ENCODE measurements at places on chromosomes 4 and X.
A peak's percentile ranks its signal among the peaks of the same experiment; 100 is the strongest.

DNA sequence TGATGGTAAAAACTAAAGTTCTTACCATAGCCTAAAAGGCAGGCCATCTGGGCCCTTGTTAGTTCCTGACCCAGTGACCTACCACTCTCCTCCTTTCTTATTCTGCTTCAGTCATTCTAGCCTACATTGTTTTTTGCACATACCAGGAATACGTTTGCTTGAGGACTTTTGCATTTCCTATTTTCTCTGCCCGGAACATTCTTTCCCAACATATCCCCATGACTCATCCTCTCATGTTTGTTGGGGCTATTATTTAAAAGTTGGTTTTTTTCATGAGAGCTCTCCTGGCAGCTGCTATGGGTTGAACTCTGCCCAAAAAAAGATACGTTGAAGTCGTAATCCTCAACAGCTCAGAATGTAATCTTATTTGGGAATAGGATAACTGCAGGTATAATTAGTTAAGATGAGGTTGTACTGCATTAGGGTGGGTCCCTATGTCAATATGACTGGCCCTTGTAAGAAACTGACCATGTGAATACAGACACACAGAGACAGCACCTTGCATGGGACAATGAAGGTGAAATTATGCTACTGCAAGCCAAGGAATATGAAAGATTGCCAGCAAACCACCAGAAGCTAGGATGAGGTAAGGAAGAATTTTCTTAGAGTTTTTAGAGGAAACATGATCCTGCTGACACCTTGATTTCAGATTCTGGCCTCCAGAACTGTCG lies 138.3 kb upstream of the PDHA2 start:
- DNase-seq = no peak

DNA sequence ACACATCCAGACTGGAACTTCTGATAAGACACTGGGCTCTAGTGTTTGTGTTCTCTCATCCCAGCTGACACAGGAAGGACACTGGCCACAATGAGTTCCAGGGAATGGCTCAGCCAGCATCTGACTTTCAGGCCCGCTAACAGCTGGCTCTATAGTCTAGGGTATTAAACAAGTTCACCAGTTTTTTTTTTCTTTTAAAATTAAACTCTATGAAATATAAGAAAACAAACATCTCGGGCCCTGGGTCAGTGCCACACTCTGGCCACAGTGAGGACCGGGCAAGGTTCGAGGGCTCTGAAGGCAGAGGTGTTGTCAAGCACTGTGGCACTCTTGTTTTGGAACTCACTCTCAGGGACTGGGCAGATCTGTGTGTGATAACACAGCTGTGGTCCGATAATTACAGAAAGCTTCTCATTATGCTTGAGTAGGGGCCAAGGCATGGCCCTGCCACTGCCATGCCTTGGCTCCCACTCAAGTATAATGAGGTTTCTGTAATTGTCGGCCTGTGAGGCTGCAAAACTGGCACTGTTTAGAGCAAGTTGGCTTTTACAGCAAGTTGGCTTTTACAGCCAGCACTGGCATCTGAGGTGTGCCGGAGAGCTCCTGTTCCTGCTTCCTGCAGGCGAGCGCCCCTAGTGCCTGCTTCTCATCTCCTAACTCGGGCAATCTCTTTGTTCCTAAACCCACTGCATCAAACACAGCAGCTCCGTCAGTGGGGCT lies 62.8 kb downstream of the PPP1R2C start:
- peak; percentile 13 for DNase-seq

GRCh38 chr4:125421547-125421946 lies 106.8 kb downstream of the FAT4 start:
- no peak for DNase-seq

GRCh38 chr4:36325499-36325898 lies 44.1 kb downstream of the DTHD1 start:
- DNase-seq = no peak

- DNase-seq = no peak
These were observed 91.8 kb upstream of the ENPP6 start for GRCh38 chr4:184309241-184310170.

DNA sequence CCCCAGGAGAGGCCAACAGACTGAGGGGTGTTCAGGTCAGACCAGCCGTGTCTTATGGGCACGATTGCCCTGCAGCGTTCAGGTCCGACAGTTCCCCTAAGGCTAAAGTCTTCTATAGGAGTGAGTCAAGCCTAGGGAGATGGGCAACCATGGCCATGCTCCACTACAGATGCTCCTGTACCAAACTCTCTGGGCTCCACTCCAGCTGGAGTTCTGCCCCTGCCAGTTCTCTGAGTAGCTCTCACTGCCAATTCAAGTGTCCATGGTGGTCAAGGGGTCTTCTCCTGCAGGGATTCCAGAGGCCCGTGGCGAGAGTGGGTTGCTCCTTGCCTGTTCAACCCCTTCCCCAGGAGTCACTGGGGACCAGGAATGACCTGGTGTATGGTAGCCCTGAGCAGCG lies 38.2 kb downstream of the BEX3 start:
- no peak for DNase-seq

DNA sequence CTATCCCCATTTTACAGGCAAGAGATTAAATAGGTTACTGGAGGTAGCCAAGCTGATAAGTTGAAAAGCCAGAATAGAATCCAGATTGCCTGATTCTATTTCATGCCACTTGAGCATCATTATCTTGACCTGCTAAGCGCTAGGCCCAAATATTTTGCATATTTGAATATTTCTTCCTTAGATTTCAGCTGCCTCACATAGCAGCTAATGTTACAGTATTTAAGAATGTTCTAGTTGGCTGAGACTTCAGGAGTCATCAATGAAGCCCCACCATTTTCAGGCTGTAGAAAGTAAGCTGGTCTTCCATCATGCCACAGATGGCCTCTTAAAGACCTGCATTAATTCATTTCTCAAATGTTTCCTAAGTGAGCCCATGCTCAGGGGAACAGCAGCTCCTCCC lies 121.4 kb downstream of the SHROOM3 start:
- DNase-seq = no peak

DNA sequence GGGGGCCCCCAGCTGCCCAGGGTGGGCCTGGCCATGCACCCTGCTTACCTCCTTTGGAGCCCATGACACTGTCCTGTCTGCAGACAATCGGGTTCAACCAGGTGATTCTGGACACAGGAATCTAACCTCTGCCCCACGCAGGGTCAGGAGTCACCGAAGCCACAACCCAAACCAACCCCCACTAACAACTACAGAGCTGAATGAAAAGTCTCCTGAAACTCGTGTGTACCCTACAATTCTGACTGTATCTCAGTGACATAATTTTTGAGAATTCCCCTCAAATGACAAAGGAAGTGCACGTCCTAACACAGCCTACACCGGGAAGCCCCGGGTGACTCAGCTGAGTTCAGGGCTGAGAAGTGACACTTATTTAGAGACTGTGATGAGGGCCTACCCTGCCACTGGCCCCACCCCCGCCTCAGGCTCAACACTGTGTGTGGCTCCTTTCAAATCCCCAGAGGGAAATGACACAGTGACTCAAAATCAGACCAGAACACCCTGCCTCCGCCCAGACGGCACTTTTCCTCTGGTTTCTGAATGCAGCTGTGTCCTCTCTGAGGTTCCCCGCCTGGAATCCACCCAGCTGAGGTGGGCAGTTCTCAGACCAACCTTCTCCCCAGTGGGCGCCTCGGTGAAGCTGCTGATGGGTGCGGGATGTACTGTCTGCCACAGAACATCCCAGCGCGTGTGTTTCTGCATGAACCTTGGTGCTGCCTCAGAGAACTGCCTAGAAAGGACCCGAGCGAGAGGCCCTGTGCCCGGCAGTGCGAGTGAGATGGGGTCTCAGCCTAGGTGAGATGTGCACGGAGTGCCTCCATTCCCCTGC lies 9.9 kb downstream of the TNIP2 start:
- no peak for DNase-seq

- DNase-seq = no peak
These were observed 42.2 kb downstream of the UGT2B10 start for GRCh38 chr4:68858039-68858438.

- no peak for DNase-seq
These were observed 58.8 kb upstream of the RAP2C start for GRCh38 chrX:132277953-132278614.

DNA sequence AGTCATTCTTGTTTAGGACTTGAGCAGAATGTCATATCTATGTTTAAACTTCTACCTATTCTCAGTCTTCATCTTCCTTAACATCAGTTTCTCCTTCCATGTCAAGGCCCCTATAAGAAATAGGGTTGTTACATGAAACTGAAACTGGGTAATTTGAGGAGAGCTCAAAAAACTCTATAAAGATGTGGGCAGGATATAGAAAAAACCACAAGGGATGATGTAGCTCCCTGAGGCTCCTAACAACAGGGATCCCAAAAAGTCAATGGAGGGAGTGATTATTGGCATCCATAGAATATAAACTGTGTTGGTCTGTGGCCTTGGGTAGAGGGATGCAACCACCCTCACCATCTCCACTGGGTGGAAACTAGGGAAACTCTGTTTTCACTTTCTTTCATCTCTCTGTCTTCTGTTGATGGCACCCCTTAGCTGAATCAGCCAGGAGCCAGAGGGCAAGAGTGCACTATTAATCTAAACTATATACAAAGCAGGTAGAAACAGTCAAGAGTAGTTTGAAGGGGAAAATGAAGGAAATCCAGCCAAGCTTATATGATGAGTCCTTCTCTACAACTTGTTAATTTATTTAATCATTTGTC lies 27.6 kb downstream of the C4orf54 start:
- no peak for DNase-seq

- no peak for DNase-seq
These were observed 41.2 kb downstream of the TMA16 start for GRCh38 chr4:163535657-163536056.

GRCh38 chrX:137695417-137695816 lies 129.5 kb downstream of the ZIC3 start:
- no peak for DNase-seq

GRCh38 chrX:66045894-66046293 lies 6.0 kb upstream of the VSIG4 start:
- no peak for DNase-seq

- DNase-seq = no peak
These were observed 98.1 kb upstream of the VCX3B start for GRCh38 chrX:8366481-8366880.

- no peak for DNase-seq
These were observed 63.9 kb downstream of the TSC22D3 start for GRCh38 chrX:107711521-107712181.

- DNase-seq = no peak
These were observed 642.3 kb upstream of the CPEB2 start for GRCh38 chr4:14359991-14360390.

GRCh38 chrX:129939986-129940385 lies 34.0 kb downstream of the UTP14A start:
- no peak for DNase-seq

DNA sequence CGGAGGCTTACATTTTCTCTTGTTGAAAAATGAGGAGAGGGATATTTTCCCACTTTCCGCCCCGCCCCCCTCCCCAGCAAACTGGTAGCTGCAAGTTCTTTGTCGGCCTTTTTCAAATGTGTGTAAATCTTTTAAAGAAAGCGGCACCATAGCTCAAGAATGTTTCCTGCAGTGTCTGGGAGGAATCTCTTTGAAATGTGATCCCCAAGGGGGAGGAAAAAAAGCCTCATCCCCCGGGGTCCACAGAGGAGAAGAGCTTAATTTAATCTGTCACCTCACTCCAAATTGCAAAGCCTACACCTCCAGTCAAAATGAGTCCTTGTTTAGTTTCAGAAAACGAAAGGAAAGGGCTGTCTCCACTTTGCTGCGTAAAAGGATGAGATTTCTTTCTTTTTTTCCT lies 34.8 kb downstream of the ASMT start:
- DNase-seq = no peak

- no peak for DNase-seq
These were observed 3.2 kb downstream of the TMEM144 start for GRCh38 chr4:158213466-158213865.

DNA sequence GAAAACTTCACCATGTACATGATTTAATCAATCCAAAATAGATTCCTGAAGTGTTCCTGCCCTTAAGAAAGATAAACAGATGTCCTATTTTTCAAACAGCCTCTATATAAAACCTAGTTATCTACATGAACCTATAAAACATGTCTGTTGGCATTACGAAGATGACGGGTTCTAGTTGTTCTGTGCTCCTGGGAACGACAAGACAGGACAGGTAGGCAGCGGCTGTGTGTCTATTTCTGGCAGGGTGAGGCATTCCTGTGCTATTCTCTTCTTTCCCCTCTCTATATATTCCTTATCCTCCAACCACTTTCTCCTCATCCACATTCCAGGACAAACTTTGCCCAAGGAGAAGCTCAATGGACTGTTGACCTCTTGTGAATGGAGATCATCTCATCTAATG lies 6.1 kb downstream of the FAT1 start:
- no peak for DNase-seq

- DNase-seq = no peak
These were observed 270.1 kb upstream of the ARSJ start for GRCh38 chr4:114249561-114249960.

GRCh38 chr4:127018381-127018780 lies 614.4 kb upstream of the INTU start:
- DNase-seq = no peak

- no peak for DNase-seq
These were observed 70.7 kb downstream of the ATG4A start for GRCh38 chrX:108162265-108162664.

DNA sequence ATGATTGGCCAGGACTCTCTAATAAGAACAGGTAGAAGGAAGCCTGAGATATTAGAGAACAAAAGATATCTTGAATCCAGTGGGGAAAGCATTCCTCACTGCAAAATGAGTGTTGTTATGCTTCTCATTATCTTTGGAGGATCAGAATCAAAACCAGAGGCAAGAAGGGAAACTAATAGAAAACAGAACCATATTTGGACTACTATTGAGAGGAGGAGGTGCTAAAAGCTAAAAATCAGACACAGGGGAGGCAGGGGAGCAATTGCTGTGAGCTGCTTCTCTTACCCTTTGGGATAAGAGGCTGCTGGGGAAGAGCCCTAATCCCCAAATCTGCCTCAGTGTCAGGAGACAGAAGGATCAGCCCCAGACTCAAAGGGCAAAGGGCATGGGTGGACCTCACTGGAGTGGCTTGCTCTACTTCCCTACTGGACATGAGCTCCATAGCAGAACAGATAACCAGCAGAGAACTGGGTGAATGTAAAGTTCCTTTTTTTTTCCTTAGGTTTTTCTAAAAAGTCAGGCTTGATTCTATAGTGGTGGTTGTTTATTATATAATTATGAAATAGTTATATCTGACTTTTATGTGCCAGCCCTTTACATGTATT lies 60.1 kb downstream of the SEPTIN11 start:
- no peak for DNase-seq
